CD14-positive monocyte (primary cell): ENCODE measurements at places on chromosomes 6 and 20.
A peak's percentile ranks its signal among the peaks of the same experiment; 100 is the strongest.

DNA sequence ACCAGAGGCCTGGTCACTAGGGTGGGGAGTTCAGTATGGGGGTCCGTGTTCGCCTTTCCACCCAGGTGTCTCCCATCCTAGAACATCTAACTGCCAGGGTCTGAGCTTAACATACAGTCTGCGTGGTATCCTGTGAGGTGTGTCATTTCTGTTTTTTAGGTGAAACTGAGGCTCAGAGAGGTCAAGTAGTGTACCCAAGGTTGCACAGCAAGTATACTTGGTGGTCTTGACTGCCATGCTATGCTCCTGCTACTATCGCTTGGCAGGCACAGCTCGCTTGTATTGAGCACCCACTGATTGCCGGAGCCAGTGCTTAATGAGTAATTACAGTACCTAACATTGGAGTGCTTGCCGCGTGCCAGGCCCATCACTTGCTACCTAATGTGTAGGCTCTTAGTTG is 26.2 kb downstream of the GTSF1L start:
- DNase-seq = no peak

DNA sequence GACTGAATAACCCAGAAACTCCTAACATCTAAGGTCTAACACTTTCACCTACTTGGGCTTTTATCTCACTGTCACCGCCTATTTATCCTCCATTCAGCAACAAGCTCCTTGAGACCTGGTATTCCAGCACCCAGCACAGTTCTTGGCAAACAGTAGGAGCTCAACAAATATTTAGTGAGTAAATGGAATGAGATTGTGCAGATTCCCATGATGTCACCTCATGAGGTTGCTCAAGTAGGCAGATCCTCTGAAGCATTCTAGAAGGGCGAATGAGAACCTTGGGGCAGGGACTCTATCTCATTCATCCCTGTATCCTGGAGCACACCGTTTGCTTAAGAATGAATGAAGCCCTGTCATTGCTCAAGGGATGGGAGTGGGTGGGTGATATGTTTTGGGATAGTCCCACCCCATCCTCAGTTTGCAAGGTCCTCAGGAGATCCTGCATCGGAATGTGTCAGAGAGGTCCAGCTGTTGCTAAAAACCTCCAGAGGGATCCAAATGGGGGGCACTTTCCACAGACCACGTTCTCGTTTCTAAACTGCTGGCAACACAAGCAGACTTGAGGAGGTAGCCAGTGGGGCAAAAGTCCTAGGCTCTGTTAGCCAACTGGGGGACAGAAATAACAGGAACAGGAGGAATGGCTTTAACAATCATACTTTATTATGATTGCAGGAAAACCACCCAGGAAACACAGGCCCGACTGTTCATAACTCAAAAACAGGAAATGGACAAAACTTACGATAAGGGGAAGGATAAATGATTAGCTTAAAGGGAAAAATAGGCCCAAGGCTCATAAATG is 42.0 kb downstream of the EDN1 start:
- DNase-seq = peak; percentile 46

DNA sequence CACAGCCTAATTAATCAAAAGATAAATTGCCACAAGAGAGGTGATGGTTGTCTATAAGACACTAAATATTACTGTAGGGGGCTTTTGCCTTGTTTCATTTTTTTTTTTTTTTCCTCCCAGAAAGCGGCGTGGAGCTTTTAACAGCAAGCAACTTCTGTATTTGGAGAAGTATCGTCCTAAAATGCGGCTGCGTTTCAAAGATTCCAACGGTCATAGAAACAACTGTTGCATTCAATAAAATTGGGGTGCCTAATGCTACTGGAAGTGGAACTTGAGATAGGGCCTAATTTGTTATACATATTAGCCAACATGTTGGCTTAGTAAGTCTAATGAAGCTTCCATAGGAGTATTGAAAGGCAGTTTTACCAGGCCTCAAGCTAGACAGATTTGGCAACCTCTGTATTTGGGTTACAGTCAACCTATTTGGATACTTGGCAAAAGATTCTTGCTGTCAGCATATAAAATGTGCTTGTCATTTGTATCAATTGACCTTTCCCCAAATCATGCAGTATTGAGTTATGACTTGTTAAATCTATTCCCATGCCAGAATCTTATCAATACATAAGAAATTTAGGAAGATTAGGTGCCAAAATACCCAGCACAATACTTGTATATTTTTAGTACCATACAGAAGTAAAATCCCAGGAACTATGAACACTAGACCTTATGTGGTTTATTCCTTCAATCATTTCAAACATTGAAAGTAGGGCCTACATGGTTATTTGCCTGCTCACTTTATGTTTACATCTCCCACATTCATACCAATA is 7.8 kb downstream of the LOC128125822 start:
- no peak for DNase-seq

DNA sequence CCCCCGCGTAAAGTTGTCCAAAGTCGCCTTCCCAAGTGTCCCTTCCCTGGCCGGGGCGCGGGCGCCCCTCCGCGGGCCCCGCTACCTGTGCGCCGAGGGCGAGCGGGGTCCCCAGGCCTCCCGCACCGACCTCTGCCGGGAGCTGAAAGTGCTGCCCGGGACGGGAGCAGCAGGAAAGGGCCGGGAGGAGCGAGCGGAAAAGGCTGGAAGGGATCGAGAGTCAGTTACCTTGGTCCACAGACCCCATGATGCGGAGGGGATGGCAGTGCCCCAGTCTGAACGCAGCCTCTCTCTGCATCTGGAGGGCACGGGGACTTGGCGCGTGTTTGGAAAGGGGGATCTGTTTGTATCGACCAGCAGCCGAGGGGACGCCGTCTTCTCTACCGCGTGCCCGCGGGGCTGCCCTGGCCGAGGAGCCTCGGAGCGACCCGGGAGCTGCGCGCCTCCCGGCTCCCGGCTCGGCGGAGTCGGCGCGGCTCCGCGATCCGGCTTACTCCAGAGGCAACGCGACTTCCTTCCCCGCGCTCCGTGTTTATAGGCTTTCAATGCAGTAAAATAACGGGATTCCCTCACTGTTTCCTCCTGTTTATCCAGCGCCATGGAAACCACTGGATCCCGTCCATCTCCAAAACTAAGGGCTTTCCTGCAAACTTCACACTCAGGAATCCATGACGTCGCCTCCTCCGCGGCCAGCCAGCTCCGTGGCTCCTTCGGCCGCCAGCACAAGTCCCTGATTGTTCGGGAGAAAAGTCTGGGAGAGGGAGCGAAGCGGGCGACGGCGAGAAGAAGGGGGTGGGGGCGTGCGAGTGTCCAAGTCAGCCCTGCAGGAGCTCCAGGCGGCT is 20.0 kb upstream of the NFATC2 start:
- no peak for DNase-seq
